ENCODE measurements at places on chromosomes 16 and 17.

DNA sequence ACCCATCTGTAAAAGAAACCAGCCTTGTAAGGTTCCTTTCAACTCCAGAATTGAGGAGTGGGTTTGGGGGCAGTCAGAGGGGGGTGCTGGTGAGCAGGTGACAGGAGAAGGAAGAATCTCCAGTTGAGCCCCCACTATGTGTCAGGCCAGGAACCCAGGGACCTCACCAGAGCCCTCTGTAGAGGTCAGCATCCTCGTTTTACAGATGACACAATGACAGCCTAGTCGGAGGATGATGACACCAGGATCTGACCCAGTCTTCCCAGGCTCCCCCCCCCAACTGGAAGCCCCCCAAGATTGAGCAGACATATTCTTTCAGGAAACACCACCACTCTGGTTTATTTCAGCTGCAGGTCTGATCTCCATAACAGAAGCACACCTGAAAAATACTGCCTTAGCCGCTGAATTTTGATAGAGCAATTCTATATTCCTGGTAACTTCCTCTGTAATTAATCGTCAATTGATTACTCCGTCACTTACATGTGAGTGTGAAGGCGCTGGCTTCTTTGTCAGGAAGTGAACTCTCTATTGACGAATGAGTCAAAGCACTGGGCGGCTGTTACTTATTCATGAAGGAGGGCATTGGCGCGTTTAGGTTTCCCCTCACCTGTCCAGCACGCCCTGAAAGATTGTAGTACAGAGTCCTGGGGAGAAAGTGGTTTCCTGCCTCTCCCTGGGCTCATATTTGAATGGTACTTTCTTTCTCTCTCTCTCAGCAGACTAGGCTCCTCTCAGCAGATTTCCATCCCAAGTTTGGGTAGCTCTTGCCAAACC lies 21.2 kb downstream of the SOCS3 start:
- DNase-seq: no peak

- DNase-seq: no peak
Measured at GRCh38 chr16:27781195-27781524, 231.2 kb downstream of the KATNIP start.

GRCh38 chr17:48734333-48735061 lies 5.9 kb upstream of the HOXB13 start:
- DNase-seq: no peak

DNA sequence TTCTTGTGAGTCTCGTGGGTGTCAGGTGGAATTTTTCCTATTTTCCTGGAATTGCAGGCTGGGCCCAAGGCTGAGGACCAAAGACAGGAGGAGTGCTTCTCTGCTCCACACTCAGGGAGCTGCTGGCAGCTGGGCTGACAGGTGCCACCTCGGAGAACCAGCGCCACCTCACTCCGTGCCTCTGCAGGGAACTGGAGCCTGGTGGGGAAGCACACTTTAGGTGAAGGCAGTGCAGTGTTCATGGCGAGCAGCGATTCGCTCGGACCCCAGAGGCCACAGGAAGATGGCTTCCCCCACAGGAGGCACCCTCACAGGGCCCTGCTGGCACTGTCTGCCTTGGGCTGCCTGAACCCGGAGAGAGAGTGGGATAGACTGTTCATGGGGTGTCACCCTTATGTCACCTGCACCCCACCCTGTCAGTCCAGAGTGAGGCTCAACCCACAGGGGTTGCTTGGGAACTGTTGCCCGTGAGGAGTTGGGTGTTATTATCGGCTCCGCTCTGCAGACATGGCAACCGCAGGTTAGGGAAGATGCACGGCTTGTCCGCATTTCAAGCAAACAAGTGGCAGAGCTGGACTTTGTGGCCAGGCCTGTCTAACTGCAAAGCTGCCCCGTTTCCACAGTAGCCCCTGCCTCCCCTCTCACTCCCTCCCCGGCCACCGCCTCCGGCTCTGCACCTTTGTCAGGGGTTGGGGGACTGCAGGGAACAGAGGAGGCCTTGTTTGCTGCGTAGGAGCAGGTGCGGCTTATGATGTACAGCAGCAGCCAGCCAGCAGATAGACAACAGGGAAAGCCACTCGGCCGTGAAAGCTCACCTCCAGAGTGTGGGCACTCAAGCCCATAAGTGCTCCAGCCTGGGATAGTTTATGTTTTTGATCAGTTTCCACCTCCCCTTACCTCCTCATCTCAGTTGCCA lies 15.5 kb downstream of the TBC1D24 start:
- DNase-seq: no peak

- DNase-seq: no peak
Measured at GRCh38 chr17:17547210-17547764, 44.2 kb downstream of the PEMT start.

GRCh38 chr16:57658130-57658877 lies 9.8 kb upstream of the ADGRG3 start:
- no peak for DNase-seq

DNA sequence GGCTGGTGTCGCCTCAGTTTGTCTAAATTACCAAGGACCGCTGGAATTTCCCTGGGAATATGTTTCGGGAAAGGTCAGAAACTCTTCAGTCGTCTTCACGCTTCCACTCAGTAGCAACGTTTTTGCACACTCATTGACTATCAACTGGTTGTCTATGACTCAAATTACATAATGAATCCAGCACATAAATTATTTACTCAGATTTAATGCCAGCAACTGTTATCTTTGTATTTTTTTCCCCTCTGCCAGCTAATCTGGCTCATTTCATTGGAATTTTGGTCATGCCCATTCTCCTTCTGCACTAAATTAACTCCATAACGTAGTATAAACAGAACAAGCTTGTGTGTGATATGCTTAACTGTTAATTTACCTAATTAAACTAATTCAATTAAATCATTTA lies 372.7 kb upstream of the ZFHX3 start:
- DNase-seq: no peak

GRCh38 chr17:73749337-73749823 lies 105.1 kb upstream of the SDK2 start:
- DNase-seq: no peak

DNA sequence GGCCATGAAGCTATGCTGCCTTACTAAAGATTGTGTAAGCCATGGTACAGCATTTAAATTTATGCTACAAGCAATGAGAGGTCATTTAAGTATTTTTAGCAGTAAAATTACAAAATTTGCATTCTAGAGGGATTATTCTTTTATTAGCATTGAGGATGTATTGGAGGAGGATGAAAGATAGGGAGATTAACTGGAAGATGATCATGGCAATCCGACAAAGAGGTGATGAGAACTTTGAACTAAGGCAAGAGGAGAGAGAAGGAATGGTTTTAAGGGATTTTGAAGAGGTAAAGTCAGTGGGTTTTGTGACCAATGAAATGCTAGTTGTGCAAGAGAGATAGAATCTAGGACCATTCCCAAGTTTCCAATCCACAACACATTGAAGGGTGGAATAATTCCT lies 129.9 kb downstream of the SNX11 start:
- no peak for DNase-seq

DNA sequence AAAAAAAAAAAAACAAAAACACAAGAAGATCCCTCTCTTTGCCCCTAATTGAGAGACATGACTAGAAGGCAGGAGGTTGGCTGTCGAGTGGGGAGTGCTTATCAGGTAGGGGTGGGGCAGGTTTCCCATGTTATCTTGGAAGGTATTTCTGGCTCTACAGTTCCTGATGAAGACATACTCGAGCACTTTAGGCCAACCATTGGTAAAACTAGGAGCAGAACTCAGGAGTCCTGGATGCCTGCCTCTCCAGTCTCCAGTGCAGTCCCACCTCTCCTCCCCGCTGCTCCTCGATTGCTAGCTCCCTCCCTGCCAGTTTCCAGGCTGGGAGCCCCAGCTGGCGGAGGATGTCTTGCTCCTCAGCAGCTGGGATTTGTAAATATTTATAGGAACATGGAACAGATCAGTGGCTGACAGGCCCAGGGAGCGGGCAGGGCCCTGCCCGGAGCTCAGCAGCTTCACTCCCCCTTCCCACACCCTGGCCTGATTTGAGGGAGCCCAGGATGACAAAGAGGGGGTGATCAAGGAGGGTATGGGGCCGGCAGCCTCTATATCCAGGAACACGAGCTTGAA lies 11.4 kb upstream of the C1QL1 start:
- no peak for DNase-seq

DNA sequence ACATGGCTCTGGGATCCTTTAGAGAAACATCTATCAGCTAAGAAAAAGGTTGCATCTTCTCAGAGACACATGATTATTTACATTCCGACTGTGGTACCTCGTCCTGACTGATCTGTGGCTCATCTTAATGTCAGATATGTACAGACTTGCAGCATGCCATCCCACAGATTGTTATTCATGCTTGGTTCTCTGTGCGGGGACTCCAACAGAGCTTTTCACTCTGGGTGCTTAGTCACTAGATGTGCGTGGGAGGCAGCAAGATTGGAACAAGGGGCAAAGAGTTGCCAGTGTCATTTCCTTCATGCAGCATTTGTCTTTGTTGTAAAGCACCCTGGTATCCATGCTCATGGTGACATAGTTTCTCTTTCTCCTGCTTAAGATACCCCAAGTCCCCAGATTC lies 179.1 kb upstream of the CACNG5 start:
- DNase-seq: no peak

GRCh38 chr17:56831369-56832095 lies 2.2 kb downstream of the C17orf67 start:
- no peak for DNase-seq

DNA sequence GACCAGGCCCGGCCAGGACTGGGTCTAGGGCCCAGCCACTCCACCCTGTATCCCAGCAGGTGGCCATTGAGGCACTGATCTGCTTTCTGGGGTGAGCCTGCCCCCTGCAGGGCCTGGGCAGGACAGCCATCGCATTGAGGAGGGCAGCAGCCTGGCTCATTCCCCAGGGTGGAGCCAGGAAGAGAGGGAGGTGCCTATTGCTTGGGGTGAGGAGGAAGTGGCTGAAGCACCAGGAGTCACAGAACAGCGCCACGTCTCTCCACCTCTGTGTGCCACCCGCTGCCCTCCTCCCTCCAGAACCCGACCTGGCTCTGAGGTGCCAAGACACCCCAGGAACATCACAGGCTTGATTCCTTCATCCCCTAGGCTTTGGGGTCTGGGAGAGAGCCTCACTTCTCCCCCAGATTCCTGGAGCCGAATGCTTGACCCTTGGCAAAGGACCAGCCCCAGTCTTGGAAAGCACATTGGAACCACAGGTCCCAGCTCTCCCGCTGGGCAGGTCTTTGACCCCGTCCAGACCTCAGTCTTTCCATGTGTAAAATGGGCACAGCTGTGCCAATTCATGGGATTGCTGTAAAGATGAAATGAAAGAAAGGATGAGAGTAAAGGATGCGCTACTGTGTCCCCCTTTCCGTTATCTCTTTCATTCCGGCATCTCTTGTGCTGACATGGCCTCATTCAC lies 7.2 kb upstream of the KRT36 start:
- DNase-seq: no peak

- no peak for DNase-seq
Measured at GRCh38 chr16:24514096-24514495, 25.3 kb upstream of the RBBP6 start.

GRCh38 chr17:27811961-27812360 lies 11.6 kb upstream of the NOS2 start:
- DNase-seq: no peak

GRCh38 chr17:72931635-72932034 lies 160.9 kb downstream of the SLC39A11 start:
- no peak for DNase-seq

GRCh38 chr17:82217530-82218204 lies 5.0 kb upstream of the CCDC57 start:
- DNase-seq: no peak

GRCh38 chr17:76270127-76270592 lies 5.0 kb downstream of the UBALD2 start:
- no peak for DNase-seq

DNA sequence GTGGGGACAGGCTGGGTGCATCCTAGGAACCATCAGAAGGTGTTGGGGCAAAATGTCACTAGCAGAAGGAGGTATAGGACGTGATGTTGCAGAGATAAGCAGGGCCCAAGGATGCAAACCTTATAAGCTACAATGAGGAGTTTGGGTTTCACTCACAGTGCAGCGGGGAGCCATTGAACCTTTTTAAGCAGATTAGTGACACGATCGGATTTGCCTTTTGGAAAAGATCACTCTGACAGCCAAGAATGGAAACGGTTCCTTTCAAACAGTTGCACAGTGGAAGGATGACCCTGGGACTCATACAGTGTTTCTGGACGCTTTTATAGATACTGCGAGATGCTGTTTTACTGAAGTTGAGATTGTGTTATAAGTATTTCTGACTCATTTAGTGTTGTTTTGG lies 131.8 kb upstream of the CACNG3 start:
- DNase-seq: no peak

GRCh38 chr16:12513076-12513790 lies 290.5 kb downstream of the CPPED1 start:
- DNase-seq: no peak

- DNase-seq: no peak
Measured at GRCh38 chr16:59701963-59702930, 968.1 kb upstream of the GOT2 start.

DNA sequence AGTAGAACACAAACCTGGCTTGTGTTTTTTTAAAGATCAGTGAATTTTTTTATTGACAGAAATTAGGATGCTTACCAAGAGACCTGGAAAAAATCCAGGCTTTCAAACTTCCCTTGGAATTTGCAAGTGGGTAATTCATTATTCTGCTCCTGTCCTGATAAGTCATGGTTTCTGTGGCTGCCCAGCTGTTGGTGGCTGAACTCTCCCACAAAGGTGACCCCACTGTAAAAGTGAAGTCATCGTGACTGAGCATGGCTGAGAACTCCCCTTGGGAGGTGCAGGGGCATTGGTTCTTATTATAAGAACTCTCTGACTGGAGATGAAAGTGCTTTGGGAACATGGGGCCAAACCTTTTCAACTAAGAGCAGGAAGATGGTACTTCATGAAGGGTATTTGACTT lies 46.6 kb upstream of the TANC2 start:
- DNase-seq: no peak

GRCh38 chr17:17494870-17495535 lies 1.2 kb downstream of the RASD1 start:
- no peak for DNase-seq

- no peak for DNase-seq
Measured at GRCh38 chr17:40427002-40427491, 9.4 kb upstream of the TOP2A start.

DNA sequence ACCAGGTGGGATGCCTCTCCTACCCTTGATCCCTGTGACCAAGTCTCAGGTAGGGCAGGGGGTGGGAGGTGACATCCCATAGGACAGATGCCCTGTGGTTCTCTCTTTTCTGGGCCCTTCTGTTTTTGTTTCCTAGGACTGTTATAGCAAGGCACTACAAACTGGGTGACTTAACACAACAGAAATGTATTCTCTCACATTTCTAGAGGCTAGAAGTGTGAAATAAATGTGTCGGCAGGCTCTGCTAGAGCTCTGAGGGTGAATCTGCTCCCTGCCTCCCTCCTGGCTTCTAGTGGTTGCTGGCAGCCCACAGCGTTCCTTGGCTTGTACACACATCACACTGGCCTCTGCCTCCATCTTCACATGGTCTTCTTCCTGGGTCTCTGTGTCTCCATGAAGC lies 12.7 kb downstream of the CALB2 start:
- DNase-seq: no peak

- DNase-seq: no peak
Measured at GRCh38 chr17:4786106-4786511, at the start of gene VMO1. Gene VMO1 (minus strand): TSS chr17:4786364. CDS start chr17:4786352, 12 bp downstream.

DNA sequence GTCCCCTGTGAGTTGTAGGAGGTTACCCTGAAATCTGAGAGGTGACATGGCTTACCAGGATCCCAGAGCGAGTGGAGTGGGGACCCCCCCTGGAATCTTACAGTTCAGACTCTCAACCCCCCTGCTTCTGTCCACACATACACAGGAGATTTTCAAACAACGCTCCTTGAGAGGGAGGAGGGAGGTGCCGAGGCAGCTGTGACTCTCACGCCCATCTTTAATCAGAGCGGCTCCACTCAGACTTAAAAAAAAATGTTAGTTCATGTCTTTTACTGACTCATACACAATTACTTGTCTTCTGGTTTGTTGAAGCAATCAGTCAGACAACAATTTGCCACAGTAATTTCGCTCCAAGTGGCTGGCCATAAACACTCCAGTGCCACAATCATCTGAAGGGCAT lies 15.4 kb upstream of the TMEM220 start:
- DNase-seq: no peak

Data from right renal pelvis (tissue), 4 donors.